ENCODE measurements at places on chromosomes 7 and 10.

- DNase-seq, result peak; percentile 50
Measured at GRCh38 chr10:51092402-51092801, 18.1 kb downstream of the PRKG1 start.

DNA sequence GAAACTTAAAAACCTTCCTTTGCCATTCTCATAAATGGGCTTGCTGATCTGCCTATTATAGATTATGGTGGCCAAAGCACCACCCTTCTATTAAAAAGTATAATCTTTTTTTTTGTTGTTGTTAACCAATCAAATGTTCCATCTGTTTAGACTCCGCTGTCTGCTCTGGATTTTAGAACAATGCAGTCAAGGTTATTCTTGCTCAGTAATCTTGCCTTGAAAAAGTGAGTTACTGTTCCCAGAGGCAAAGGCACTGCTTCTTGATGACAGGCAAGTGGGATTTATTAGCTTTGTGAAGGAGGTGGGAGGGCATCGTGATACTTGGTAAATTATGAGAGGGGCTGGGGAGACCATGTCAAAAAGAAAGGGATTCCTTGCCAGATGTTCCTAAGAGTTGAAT lies 143.5 kb downstream of the KIAA1217 start:
- DNase-seq, result no peak

- no peak for DNase-seq
Measured at GRCh38 chr10:30747633-30748032, 118.1 kb upstream of the LYZL2 start.

DNA sequence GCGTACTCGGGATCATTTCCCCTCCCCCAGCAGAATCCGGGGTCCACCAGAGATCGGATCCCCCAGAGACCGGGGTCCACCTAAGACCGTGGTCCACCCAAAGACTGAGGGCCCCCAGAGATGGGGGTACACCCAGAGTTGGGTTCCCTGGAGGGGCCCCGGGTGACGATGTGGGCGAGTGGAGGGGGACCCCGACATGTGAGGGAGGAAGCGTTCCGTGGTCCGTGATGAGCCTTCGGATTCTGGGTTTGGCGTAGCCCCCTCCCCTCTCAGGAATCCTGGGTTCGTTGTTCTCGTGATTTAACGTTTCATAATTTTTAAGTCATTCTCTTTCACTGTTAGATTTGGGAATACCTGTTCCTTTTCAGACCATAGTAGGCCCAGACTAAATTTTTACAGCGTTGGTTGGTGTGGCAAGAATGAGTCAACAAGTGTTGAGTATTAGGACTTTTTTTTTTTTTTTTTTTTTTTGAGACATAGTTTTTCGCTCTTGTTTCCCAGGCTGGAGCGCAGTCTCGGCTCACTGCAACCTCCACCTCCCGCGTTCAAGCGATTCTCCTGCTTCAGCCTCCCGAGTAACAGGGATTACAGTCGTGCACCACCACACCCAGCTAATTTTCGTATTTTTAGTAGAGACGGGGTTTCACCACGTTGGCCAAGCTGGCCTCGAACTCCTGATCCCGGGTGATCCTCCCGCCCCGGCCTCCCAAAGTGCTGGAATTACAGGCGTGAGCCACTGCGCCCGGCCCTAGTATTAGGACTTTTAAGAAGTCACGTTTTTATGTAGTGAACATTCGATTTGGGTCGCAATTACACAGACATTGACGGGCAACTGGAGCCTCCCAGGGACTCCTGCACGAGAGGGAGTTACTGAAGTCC lies 672 bp downstream of the GTPBP4 start:
- no peak for DNase-seq

DNA sequence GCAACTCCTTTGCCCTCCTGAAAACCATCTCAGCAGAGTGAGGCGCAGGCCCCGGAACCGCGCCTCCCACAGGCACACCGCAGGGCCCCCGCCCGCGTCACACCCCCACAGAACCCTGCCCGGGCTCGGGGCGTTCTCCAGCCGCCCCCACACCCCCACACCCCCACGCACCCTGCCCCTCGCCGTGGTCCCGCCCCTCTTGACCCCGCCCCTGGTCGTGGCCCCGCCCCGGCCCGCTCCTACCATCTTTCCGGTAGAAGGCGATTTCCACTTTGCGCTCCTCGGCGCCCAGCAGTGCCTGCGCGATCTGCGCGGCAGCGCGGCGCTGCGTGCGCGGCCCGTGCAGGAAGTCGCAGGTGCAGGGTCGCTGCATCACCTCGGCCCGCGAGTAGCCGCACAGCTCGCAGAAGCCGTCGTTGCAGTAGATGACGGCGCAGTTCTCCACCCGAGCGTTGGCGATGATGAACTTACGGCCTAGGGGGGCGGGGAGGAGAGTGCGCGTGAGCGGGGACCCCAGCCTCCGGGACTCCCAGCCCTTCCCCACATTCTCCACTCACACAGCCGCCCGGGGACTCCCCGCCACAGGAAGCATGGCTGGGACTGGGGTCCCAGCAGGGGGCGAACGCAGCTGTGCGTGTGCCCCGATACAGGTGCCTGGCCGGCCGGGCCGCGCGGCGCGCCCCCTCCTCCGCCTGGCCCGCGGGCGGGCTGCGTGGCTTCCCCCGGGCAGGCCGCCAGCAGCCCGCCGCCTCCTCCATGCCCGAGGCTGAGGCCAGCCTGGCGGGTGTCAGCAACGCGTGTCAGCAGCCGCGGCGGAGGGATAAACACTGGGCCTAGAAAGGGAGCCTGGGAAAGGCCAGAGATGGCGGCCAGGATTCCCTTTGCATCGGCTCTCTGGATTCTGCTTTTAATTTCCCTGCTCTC lies 3.4 kb downstream of the KCNH2 start:
- no peak for DNase-seq

DNA sequence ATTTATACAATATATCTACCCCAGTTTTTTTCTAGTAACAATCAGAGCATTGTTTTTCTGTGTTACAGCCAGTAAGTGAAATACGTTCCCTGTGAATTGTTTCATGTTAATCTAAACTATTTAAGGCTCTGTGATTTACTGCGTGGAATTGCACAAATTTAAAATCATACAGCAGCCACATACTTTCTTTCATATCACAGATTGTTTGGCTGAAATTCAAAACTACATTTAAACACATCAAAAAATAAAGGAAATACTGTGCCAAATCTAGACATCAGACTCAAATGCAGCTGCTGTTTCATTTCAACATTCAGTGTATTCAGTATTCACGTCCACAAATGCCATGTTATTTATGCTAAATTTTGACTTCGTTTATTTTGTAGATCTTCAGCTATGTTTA lies 242.6 kb upstream of the HGF start:
- no peak for DNase-seq

DNA sequence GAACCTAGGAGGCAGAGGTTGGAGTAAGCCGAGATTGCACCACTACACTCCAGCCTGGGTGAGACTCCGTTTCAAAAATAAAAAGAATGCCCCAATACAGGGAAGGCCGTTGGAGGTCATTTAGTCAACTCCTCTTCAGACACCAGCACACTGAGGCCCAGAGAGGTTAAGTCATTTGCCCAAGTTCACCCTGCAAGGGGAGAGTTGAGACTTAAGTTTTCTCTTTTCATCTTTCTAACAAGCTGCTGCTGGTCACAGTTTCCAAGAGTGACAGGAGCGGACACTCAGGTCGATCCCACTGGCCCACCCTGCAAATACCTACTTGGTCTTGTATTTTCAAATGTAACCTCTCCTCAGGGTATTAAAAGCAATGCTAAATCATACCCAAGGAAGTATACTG lies 30.4 kb upstream of the VCL start:
- DNase-seq, result no peak

GRCh38 chr7:45052011-45052410 lies 36.8 kb downstream of the NACAD start:
- DNase-seq, result no peak

GRCh38 chr7:662576-662975 lies 63.9 kb upstream of the DNAAF5 start:
- DNase-seq, result no peak

- no peak for DNase-seq
Measured at GRCh38 chr10:12337453-12338372, 11.6 kb upstream of the CAMK1D start.

DNA sequence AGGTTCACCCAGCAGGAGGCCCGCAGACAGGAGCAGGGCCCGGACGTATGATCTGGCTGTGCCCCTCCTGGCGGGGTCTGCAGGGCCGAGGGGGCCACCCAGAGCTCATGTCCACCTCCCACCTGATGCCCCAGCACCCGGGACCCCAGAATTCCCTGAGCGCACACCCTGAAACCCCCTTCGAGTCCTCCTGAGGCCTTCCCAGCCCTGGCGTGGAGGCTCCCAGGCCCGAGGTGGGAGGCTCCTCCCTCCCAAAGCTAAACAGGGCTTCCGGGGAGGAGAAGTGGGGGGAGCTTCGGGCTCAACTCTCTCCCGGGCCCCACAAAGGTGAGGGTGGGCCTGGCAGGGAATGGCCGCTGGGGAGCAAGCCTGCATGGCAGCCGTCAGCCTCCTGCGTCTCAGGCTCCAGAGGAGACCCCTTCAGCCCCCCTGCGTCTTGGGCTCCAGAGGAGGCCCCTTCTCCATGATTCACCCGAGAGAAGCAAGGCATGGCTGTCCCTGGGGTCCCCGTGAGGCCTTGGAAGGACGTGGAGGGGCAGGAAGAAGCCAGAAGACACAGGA lies 30.2 kb downstream of the MICALL2 start:
- no peak for DNase-seq

DNA sequence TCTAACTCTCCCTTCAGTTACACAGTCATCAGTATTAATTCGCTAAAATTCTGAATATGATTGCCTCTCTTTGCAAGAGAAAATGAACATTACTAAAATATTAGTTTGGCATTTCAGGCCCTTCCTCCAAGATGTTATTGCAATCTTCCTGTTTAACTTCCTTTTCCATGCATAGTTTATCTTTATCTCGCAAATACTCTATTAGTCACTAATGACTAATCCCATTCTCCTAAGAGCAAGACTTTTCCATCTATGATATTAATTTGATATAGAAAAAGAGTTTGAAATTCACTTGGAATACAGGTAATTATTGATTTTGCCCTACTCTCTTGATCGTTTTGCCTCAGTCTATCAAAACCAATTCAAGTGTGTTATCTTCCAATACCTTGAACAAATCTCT lies 41.8 kb upstream of the SEMA3A start:
- no peak for DNase-seq

DNA sequence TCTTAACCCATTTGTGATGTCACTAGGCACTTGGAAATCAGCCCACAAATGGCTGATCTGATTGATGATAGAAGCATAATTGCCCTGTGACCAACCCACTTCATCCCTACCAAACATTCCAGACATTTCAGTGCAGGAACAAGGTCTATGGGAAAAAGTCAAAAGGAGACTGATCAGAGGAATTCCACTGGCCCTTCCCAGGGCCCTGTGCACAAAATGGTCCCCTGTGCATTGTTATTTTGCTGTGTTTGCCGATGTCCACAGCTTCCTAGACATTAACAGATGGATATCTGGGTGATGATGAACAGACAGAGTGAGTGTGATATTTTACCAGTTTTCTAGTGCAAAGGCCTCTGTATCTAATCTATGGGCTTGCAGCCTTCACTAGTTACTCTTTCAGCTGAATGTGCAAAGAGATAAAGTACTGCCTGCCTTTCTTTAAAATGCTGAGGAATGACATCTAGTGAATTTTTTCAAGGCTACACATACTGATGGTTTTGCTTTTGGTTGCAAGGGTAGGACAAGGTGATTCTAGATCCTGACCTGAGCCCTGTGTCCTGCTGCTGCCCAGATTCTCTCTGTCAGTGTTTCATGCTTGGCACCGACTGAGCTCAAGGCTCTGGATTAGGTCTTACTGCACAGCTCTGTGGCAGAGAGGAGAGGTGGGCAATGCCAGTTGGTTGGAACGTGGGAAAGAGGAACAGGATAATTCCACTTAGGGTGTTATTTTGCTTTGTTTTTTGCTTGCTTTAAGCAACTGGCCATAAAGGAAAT lies 55.4 kb downstream of the CALD1 start:
- DNase-seq, result no peak

- DNase-seq, result no peak
Measured at GRCh38 chr10:64219271-64220025, 698.2 kb downstream of the REEP3 start.

- no peak for DNase-seq
Measured at GRCh38 chr7:42068554-42069280, 168.3 kb downstream of the GLI3 start.

DNA sequence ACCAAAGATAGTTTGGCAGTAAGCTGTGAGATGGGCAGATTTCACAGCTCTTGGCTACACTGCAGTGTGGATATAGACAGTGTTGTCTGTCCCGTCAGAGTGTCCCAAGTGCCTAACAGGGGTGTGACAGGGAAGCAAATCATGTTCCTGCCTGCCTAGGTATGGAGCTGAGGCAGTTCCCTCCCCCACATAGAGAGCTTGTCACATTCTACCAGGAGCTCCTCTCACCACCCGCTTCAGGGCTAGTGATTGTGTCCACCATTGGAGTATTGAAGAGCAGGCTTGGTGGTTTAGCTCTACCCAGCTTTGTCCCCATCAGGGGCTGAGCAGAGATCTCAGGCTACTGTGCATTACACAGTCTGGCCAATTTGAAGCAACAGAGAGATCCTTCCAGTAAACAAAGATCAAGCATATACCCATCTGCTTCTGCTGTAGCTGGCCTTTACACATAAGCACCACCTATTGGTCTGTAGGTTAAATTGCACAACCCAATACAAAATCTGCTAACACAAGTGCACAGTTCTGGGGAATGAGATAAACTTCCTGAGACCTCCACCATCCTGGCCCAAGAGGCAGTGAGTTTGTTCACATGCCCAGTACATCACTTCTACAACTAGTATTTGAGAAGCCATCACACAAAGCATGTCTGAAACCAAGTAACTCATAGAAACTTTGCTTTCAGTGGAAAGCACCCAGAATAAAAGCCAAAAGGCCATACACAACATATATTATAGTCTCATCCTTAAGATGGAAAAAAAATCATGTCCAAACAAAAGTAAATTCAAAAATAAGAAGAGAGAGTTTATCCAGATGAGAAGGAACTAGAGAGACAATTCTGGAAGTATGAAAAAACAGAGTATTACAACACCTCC lies 67.3 kb downstream of the GLCCI1 start:
- DNase-seq, result no peak

DNA sequence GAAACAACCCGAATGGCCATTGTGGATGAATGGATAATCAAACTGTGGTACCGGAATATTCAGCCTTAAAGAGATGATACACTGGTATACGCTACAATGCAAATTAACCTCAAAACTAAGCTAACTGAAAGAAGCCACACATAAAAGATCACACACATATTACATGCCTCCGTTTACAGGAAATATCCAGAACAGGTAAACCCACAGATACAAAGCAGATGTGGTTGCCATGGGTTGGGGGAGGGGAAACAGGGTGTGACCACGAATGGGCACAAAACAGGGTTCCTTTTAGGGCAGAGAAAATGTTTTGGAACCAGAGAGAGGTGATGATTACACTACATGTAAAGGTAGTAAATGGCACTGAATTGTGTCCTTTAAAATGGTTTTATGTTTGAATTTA lies 16.6 kb downstream of the ESYT2 start:
- DNase-seq, result no peak

GRCh38 chr7:44824894-44825526 lies 22.9 kb downstream of the H2AZ2 start:
- no peak for DNase-seq

Measured in amygdala (tissue), 56 donors.